Right cardiac atrium (tissue), 5 donors: ENCODE measurements at places on chromosomes 1 and 21. TPM values are rescaled to one million over a fixed set of nuclear protein-coding genes. Genes with fewer than 3 reads are reported as not detected.
A peak's percentile ranks its signal among the peaks of the same experiment; 100 is the strongest.

DNA sequence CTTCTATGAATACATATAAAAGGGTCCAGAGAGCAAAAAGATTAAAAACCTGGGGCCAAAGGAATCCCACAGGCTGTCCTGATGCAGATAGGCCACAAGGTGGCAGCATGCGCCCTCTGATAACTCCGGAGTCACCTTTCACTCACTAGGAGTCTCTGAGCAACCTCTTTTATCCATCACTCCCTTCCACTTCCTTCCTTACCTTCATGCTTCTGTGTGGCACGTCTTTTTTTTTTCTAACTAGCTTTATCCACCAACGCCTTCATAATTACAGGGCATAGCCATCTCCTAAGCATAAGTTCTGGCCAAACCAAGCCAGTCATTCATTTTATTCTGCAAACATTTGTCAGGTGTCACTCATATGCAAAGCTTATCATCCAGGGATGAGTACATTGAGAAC is 3.9 kb upstream of the PGLYRP4 start:
- peak; percentile 50 for DNase-seq

DNA sequence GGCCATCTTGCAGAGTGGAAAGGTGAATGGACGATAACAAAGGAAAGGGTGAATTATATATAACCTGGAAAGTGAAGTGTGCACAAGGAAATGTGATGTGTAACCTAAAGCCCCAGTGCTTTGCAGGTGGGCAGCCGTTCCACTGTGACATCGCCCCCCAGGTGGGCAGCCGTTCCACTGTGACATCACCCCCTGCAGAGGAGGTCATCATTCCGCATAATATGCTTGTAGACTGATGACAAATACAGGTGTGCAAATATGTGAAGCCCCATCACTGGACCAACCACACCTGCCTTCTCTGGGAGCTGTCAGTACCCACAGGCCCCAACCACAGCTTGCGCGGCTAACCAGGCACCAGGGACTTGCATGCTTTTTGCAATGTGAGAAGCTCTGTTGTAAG is 4.7 kb upstream of the ZNF496 start:
- DNase-seq = no peak

GRCh38 chr21:28104346-28104745 is 888.3 kb downstream of the LTN1 start:
- no peak for DNase-seq

DNA sequence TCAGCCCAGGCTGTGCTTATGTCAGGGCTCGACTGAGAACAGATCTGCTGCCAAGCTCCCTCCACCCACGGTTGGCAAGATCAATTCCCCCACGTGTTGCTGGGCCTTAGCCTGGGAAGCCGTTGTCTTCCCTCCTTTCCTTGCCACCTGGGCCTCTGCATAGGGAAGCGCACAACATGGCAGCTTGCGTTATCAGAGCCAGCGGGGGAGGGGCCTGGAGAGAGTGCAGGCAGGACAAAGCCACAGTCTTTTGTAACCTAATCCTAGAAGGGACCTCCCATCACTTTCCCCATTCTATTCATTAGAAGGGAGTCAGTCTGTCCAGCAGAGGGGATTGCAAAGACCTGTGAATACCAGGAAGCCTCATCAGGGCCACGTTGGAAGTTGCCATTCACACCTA is 17.0 kb upstream of the IGSF21 start:
- no peak for DNase-seq

The KPRP gene
- not detected for total RNA-seq

The KIF14 gene
- 0.21 TPM for total RNA-seq
